ENCODE measurements at places on chromosomes 1 and 21. TPM values are rescaled to one million over a fixed set of nuclear protein-coding genes. Genes with fewer than 3 reads are reported as not detected.
A peak's percentile ranks its signal among the peaks of the same experiment; 100 is the strongest.

PGLYRP3 gene
- not detected for total RNA-seq

C1orf53 gene
- total RNA-seq = 3.3 TPM

ARMH1 gene
- total RNA-seq = 24.7 TPM

UBIAD1 gene
- 18.5 TPM for total RNA-seq

OR2L8 gene
- 3.8 TPM for total RNA-seq

BMP8B gene
- total RNA-seq = 0.76 TPM

DNA sequence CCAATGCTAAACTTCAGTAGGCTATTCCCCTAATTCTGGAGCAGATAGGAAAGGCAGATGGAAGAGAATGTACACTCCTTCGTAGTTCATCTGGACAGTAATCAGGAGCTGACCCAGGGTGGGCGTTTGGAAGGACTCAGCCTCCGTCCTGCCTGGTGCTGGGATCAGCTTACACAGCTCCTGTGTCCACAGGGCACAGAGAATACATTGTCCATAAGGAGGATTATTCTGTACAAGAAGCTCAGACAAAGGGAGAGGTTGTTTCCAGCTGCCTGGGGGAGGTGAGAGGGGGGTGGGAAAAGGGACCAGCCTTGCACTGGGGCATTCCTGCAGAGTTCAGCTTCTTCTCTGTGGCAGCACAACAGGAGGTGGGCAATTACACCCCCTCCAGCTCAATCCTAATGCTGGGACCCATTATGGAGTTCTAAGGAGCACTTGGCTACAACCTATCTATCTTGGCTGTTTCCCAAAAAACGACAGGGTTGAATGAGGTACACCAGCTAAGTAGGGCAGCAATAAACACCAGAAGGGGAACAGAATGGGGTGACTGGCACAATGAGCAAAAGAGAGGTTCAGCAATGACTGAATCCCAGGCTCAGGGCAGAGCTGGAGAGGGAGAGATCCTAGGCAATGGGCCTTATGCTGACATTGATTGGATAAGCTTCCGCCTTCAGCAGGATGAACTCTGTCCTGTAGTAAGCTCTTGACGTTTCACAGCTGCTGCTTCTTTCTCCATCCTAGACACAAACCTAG is 7.4 kb downstream of the MED8 start:
- H3K4me1 ChIP-seq = no peaks in the 10 kb centered on the region
- H3K4me3 ChIP-seq = no peak overlapping the region
- no peaks in the 10 kb centered on the region for H3K27me3 ChIP-seq

DNA sequence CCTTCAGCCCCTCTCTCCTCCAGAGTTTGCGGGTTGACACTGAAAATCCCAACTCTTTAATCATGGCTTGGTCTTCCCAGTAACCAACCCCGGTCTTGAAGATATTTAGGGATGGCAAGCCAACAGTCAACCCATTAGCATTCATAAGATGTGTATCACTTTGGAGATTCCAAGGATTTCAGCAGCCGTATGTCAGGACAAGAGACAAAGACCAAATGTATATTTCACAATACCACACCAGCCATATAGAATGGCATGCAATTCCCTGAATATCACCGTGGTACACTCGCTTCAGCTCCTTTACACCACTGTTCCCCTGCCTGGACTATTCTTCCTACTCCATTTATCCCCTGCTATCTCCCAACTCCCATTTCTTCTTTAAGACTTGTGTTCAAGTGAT is 109.2 kb downstream of the CSMD2 start:
- H3K4me1 ChIP-seq = no peaks in the 10 kb centered on the region
- no peak for DNase-seq
- H3K27ac ChIP-seq = no peak overlapping the region
- H3K36me3 ChIP-seq = no peaks in the 10 kb centered on the region

- DNase-seq = no peak
- H3K36me3 ChIP-seq = no peaks in the 10 kb centered on the region
- peaks cover 5% of the 10 kb centered on the region for H3K4me1 ChIP-seq
- peak overlapping the region; percentile 89 for H3K27ac ChIP-seq
- peak overlapping the region; percentile 99 for H3K4me3 ChIP-seq
- no peaks in the 10 kb centered on the region for H3K27me3 ChIP-seq
Observed at GRCh38 chr1:35768350-35769187, 1.2 kb downstream of the CLSPN start.

- no peak for DNase-seq
- no peak overlapping the region for H3K4me3 ChIP-seq
- H3K27me3 ChIP-seq = no peaks in the 10 kb centered on the region
Observed at GRCh38 chr21:27681038-27681437, 714.1 kb upstream of the ADAMTS5 start.

GRCh38 chr1:84077476-84078107 is 66.5 kb upstream of the PRKACB start:
- peak overlapping the region; percentile 90 for H3K27ac ChIP-seq
- no peaks in the 10 kb centered on the region for H3K27me3 ChIP-seq
- DNase-seq = peak; percentile 93

DNA sequence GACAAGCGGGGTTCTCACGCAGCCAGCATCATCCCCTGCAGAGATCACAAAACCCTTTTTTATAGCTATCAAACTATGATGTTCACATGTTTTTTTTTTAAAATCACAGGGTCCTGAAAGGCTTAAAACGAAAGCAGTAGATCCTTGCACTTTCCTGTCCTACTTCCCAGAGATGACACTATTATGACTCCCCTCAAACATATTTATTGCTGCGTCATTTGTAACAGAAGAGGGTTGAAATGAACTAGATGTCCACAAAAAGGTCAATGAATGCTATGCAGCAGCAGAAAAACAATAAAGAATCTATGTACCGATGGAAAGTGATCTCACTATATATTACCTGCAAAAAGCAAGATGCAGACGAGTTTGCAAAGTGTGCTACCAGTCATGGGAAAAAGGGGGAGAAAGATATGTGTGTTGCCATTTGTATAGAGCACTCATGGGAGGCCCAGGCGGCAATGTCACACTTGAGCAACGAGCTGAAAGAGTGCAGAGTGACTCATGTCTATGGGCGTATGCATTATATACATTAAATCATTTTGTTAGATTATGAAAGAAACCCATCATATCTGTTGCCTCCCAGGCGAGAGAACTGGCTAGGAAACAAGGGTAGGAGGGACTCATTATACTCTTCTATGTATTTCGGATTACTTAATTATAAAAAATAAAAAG is 68.9 kb upstream of the PARP1 start:
- no peaks in the 10 kb centered on the region for H3K4me1 ChIP-seq
- H3K4me3 ChIP-seq = no peak overlapping the region
- H3K27me3 ChIP-seq = no peaks in the 10 kb centered on the region
- H3K36me3 ChIP-seq = no peaks in the 10 kb centered on the region

DNA sequence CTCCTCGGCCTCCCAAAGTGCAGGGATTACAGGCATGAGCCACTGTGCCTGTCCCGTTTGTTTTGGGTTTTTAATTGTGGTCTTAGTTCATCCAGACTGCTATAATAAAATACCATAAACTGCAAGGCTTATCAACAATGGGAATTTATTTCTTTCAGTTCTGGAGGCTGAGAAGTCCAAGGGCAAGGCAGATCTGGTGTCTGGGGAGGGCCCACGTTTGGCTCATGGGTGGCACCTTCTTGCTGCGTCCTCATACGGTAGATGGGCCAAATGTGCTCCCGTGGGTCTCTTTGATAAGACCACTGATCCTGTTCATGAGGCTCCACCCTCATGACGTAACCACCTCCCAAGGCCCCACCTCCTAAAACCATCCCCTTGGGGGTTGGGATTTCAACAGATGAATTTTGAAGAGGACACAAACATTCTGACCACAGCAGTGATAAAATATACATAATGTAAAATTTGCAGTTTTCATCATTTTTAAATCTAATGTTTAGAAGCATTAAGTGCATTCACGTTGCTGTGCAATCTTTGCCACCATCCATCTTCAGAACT is 133.4 kb upstream of the ERRFI1 start:
- H3K27ac ChIP-seq = no peak overlapping the region
- H3K4me3 ChIP-seq = no peak overlapping the region
- no peak for DNase-seq
- H3K27me3 ChIP-seq = no peaks in the 10 kb centered on the region
- H3K36me3 ChIP-seq = no peaks in the 10 kb centered on the region

DNA sequence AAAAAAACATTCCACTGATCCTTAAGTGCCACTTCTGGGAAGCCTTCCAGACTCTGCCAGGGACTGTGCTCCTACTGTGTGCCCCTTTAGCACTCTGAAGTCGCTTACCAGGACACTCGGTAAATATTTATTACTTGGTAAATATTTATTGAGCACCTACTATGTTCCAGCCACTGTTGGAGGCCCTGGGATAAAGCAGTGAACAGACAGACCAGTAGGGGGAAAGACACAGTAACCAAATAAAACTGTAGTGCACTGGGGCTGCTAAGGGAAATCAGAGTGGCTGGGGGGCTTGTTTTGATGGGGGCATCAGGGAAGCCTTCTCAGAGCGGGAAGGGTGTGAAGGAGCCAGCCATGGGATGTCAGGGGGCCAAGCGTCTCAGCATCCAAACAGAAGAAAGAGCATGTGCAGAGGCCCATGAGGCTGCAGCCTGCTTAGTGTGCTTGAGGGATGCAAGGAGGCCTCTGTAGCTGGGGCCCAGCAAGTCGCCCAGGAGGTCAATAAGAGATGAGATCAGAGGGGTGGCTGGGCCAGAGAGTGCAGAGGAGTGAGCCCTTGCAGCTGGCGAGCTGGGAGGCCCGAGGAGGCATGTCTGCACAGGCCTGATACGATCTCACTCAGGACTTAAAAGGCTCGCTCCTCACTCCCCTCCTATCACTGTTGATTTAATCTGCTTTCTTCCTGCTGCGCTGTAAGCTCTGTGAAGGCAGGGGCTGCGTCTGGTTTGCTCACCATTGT is 28.6 kb downstream of the KAZN start:
- no peak overlapping the region for H3K4me3 ChIP-seq
- H3K36me3 ChIP-seq = no peaks in the 10 kb centered on the region
- no peak overlapping the region for H3K27ac ChIP-seq
- H3K4me1 ChIP-seq = no peaks in the 10 kb centered on the region

GRCh38 chr1:169106921-169107602 is 572 bp downstream of the ATP1B1 start:
- H3K36me3 ChIP-seq = no peaks in the 10 kb centered on the region
- H3K27ac ChIP-seq = peak overlapping the region; percentile 76
- H3K4me3 ChIP-seq = peak overlapping the region; percentile 75
- DNase-seq = peak; percentile 80
- no peaks in the 10 kb centered on the region for H3K27me3 ChIP-seq

- H3K36me3 ChIP-seq = no peaks in the 10 kb centered on the region
- H3K27me3 ChIP-seq = no peaks in the 10 kb centered on the region
- no peaks in the 10 kb centered on the region for H3K4me1 ChIP-seq
Observed at GRCh38 chr1:75964760-75965408, 32.7 kb upstream of the ASB17 start.

DNA sequence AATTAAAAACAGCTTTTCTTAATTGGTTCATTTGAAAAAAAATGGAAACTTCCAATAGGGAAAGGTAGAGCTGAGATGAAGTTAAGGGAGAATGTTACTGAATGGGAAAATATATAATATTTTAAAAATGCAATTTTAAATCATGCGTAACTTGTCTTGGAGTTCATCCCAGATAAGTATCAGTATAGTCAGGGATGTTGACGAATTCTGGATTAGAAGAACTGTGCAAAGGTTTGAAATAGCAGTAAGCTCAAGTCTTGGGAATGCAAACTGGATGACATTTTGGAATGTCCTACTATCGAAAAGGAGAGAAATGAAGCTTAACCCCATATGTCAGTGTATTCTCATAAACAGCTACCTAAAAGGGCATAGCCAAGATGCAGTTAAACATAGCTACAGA is 4.0 kb upstream of the ST6GALNAC3 start:
- H3K36me3 ChIP-seq = no peaks in the 10 kb centered on the region
- H3K27me3 ChIP-seq = no peaks in the 10 kb centered on the region
- no peak overlapping the region for H3K4me3 ChIP-seq
- H3K27ac ChIP-seq = no peak overlapping the region

DNA sequence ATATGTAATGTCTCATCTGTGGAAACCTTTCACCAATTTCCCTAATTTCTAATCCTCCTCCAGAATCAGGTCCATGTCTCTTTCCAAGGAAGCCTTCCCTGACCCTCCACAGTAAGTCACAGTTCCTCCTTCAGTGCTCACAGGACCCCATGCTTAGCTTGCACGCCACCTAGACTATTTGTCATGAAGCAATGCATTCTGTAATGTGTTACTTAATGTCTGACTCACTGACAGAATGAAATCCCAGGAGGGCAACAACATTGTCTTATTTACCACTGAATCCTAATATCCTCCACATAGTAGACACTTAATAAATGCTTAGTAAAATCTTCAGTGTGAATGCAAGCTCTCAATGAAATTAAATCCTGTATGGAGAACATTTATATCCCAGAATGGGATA is 245.9 kb upstream of the PLD5 start:
- H3K27me3 ChIP-seq = no peaks in the 10 kb centered on the region
- H3K4me1 ChIP-seq = no peaks in the 10 kb centered on the region
- no peak overlapping the region for H3K27ac ChIP-seq

DNA sequence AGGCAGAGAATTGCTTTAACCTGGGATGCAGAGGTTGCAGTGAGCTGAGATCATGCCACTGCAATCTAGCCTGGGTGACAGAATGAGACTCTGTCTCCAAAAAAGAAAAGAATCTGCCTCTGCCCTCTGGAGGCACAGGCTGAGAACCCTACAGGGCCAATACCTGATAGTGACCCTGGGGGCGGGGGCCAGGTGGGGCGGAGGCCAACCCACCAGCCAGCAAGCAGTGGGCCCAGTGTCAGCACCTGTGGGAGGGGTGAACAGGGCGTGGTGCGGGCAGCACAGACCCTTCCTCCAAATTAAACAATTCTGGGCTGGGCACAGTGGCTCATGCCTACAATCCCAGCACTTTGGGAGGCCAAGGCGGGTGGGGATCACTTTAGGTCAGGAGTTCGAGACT is 19.0 kb upstream of the PLEKHG5 start:
- no peak overlapping the region for H3K27ac ChIP-seq
- H3K4me1 ChIP-seq = peaks cover 4% of the 10 kb centered on the region
- no peaks in the 10 kb centered on the region for H3K36me3 ChIP-seq
- no peak for DNase-seq
- H3K27me3 ChIP-seq = no peaks in the 10 kb centered on the region
- H3K4me3 ChIP-seq = no peak overlapping the region

DNA sequence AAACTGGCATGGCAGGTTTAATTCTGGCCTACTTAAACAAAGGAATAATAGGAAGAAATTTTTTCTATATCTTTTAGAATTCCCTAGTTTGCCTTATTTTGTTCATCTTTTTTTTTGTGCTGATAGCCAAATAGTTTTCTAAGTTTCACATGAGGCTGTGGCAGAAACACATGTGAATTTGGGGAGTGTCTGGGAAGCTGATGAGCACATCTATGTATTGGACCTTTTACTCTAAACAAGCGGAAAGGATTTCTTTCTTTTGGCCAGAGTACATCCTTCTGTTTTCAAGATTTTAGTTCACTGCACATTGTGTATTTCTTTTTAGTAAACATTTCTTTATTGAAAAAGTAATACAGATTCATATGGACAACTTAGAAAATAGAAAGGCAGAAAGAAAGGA is 5.6 kb downstream of the EEIG2 start:
- H3K27me3 ChIP-seq = no peaks in the 10 kb centered on the region
- no peak overlapping the region for H3K4me3 ChIP-seq
- H3K27ac ChIP-seq = no peak overlapping the region
- H3K4me1 ChIP-seq = peaks cover 50% of the 10 kb centered on the region
- H3K36me3 ChIP-seq = no peaks in the 10 kb centered on the region
- no peak for DNase-seq

- peaks cover 10% of the 10 kb centered on the region for H3K36me3 ChIP-seq
- H3K27me3 ChIP-seq = no peaks in the 10 kb centered on the region
- H3K4me3 ChIP-seq = no peak overlapping the region
- DNase-seq = no peak
- H3K4me1 ChIP-seq = peaks cover 7% of the 10 kb centered on the region
Observed at GRCh38 chr21:26834181-26834905, 10.9 kb downstream of the ADAMTS1 start.

GRCh38 chr21:22881131-22881530 is 1882.9 kb downstream of the NCAM2 start:
- no peaks in the 10 kb centered on the region for H3K4me1 ChIP-seq
- H3K36me3 ChIP-seq = no peaks in the 10 kb centered on the region
- DNase-seq = no peak
- no peaks in the 10 kb centered on the region for H3K27me3 ChIP-seq

Measured in spleen (tissue), 13 donors.